ENCODE measurements at places on chromosomes 12 and 14.

- DNase-seq: peak; percentile 70
Measured at GRCh38 chr14:69088586-69088985, 64.3 kb downstream of the DCAF5 start.

GRCh38 chr14:103232031-103232808 is 101.8 kb upstream of the EIF5 start:
- DNase-seq: no peak

DNA sequence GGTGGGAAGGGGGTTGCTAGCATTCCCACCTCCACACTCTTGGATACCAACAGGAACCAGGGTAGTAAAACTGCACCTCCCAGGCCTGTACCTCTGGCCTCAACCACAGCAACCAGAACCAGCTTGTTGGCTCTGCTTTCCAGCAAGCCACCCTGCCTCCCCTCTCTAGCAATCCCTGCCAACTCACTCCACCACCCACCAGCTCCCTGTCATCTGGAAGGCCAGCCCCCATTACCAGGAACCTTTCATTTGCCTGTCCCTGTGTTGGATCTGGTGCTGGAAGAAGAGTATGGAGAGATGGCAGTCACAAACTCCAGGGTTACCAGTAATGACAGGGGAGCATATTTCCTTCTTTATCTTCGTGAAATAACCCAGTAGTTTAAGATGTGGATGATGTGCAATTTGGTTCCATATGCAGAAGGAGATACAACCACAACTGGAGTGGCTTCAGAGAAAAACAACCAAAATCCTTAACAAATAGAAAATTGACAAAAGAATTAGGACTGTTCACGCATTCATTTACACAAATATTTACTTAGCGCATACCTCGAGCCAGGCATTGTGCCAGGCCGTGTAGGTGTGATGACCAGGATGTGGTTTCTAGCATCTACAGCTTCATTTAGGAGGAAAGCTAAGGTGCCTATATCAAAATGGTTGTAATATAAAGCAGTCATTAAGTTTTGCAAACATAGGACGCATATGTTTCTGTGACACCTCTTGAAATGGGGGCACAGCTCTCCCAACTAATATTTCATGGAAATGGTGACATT is 3.4 kb downstream of the B4GALNT3 start:
- DNase-seq: no peak

GRCh38 chr14:80585506-80585835 is 356.1 kb downstream of the CEP128 start:
- DNase-seq: no peak

DNA sequence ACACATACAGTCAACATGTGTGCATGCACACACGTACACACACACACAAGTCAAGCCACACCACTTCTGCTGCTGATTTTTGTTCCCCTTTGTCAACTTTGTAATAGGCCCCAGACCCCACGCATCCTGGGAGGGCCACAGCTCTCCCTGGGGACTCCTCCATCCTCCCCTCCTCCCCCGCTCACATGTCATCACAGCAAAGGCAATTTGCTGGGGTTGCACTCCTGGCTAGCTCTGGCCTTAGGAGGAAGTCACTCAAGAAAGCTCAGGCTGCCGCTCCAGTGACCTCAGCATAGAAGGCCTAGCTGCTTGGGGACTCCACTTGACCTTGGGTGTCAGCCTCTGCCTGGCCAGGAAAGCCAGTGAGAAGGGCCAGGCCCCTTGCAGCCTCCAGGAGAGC is 27.2 kb downstream of the NGB start:
- DNase-seq: no peak

GRCh38 chr12:66194122-66194521 is 5.1 kb downstream of the IRAK3 start:
- no peak for DNase-seq

GRCh38 chr12:47828976-47829482 is 9.3 kb upstream of the HDAC7 start:
- peak; percentile 59 for DNase-seq

DNA sequence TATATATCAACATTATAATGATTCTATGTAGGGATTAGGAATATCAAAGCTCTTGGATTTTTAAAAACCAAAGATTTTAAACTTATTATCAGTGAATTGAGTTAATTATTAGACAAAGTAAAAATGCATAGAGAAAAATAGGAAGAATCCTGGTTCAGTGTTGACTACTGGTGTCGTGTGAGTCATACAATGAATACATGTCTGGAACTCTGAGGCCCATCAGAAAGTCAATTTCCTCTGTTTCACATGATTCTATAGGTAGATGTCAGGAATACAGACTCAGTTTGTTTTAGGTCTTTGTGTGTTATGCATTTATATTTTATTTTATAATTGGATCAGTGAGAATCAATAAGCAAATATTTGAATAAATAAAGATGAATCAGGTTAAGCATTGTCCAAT is 84.5 kb upstream of the RTL1 start:
- peak; percentile 43 for DNase-seq
